Fibroblast of skin of back (primary cell): ENCODE measurements at places on chromosomes 1 and 21.

GRCh38 chr1:101366513-101367215 lies 129.8 kb downstream of the S1PR1 start:
- peak; percentile 39 for DNase-seq

DNA sequence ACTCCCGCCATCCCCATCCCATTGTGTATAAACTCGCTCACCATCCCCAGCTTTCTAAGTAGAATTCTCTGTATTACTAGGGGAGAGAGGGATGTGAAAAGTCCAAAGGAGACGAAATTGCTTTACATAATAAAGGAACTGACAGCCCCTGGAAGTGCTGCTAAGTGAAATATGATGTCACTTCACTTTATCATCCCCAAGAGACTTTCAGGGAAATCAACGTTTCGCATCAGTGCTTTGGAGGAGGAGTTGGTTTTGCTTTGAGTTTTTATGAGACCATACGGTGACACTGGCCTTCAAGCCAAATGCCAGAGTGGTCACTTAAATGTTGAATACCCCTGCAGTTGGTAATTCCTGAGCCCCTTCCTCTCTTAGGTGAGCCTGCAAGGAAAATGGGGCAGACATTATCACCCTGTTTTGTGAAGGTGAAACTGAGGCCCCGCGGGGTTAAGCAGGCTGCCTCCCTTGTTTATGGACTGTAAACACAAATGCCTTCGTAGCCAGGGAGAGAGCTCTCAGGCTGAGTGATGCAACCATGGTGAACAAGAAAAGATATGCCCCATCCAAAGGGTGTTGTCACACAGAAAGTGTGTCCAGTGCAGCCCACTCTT lies 58.4 kb upstream of the KAZN start:
- no peak for DNase-seq

DNA sequence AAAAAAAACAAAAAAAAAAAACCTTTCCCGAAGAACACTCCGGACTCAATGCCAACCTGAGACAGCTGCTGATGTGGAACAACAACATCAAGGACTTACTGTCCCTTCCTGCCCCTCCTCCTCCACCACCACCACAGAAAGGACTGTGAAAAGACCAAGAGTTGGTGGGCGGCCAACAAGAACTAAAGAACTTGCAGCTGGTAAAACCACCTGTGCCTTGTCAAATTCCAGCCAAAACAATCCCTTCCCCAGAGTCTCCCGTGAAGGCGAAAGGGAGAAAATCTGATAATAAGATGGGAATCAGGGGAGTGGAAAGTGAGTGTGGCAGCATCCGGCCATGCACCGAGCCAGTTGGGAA lies 88.9 kb downstream of the PROX1 start:
- DNase-seq, result no peak

DNA sequence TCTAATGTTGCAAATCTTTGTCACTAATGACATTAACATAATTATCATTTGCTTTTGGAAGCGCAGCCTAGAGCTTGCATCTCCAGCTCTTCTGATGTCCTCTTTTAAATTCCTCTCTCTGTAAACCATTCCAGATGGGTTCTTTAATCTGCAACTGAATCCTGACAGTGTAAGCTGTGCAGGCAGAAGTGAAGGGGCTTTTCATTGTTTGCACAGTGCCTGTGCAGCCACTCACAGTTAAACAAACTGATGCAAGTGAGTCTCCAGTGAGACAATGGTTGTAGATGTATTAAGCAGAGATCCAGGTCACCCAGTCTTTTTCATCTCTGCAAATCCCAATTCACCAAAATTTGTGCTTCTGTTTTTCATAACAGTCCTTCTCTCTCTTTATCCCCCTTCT lies 22.5 kb upstream of the FCRL5 start:
- no peak for DNase-seq

DNA sequence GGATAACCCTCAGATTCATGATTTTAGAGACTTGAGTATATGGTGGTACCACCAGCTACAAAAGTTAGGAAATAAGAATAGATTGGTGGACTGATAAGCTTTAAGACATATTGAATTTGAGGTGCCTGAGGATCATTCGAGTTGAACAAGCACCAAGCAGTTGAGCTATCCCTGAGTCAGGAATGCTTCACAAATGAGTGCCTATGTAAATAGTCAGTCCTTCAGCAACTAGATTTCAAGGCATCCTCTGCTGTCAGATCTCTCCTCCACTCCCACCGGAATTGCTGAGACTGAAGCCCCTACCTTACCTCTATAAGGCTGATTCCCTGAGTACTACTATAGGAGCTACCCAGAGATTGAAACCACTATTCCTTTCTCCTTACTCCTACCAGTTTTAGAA lies 7.1 kb downstream of the BTF3L4 start:
- no peak for DNase-seq

- DNase-seq, result peak; percentile 72
Observed at GRCh38 chr1:236009857-236010256, 55.0 kb downstream of the NID1 start.

GRCh38 chr1:201606096-201606495 lies 67.2 kb downstream of the NAV1 start:
- no peak for DNase-seq

DNA sequence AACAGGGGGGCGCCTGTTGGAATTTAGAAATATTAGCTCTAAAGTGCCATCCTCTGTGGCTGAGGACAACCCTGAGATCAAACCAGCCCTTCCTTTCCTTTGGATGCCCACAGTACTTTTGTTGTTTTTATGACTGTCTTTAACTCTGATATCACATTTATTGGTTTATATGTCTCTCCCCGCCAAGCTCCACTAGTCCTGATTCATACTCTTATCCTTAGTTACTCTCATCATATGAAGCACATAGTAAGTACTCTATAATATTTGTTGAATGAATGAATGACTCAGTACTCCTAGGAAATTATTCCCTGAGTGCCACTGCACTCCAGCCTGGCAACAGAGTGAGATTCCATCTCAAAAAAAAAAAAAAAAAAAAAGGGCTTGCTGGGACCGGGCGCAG lies 22.6 kb upstream of the NRDC start:
- DNase-seq, result peak; percentile 31

DNA sequence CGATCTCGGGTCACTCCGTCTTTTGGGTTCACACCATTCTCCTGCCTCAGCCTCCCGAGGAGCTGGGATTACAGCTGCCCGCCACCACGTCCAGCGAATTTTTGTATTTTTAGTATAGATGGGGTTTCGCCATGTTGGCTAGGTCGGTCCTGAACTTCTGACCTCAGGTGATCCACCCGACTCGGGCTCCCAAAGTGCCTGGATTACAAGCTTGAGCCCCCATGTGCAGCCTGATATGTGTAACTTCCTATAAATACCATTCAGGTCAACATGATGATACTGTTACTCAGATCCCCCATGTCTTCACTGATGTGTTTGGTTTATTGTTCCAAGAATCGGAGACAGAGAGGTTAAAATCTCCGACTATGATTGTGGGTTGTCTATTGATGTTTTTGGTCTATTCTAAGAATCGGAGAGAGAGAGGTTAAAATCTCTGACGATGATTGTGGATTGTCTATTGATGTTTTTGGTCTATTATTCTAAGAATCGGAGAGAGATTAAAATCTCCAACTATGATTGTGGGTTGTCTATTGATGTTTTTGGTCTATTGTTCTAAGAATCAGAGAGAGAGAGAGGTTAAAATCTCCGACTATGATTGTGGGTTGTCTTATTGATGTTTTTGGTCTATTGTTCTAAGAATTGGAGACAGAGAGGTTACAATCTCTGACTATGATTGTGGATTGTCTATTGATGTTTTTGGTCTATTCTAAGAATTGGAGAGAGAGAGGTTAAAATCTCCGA lies 17.0 kb downstream of the C1orf159 start:
- no peak for DNase-seq

- DNase-seq, result peak; percentile 85
Observed at GRCh38 chr1:151639466-151639865, 27.6 kb downstream of the SNX27 start.

DNA sequence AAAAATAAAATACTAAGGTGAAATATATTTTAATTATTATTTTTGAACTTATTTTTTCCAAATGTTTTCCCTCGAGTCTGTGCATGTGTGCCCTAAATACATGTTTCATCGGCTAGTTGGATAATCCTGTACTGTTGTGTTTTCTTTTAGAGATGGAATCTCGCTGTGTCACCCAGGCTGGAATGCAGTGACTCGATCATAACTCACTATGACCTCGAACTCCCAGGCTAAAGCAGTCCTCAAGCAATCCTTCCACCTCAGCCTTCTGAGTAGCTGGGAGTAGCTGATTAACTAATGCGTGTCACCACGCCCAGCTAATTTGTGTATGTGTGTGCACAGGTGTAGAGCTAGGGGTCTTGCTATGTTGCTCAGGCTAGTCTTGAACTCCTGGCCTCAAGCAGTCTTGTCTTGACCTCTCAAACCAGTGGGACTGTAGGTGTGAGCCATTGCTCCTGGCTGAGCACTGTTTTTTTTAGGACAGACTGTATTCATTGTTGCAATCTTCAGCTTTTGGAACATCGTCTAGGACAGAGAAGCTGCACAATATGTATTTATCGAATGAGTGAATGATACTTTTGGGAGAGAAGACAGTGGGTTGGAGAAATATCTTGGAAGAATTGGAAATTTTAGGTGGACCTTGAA lies 4.8 kb upstream of the TMCO1 start:
- peak; percentile 94 for DNase-seq

DNA sequence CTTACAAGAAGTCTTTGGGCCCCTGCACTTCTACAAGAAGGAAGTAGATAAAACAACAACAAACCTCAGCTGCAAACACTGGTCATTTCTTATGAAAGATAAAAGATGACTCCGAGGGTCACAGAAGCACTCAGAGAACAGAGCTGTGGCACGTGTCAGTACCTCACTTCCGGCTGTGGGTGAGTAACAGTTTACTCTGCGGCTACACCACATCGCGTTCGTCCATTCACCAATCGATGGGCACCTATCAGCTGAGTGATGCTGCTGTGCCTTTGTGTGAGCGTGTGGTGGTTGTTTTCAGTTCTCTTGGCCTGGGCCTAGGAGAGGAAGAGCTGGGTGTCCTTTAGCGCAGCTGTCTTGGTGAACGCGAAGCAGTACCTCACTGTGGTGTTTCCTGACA lies 49.9 kb downstream of the COL6A1 start:
- DNase-seq, result no peak

DNA sequence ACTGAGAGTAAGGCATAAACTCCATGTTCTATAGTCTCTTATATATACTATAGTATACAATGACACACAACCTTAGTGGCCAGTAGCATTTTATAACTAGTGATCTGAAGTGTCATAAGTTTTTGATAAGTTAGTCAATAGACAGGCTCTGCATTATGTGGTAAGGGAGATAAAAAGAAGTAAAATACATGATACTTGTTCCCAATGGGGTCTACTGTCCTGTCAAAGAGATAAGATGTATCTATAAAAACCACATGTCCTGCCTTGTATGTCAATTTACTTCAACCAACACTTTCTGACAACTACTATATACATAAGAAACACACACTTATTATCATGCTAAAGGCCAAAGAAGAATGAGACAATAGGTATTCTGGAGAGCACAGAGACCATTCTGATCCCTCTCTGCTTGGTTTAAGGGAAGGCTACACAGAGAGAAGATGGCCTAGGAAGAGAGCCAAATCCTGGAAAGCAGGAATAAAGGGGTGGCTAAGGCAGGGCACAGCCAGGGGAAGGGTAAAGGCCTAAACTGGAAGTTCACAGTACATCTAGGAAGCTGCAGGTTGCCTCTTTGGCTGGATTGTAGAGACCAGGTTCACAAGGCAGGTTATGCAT lies 91.4 kb downstream of the LYST start:
- no peak for DNase-seq

DNA sequence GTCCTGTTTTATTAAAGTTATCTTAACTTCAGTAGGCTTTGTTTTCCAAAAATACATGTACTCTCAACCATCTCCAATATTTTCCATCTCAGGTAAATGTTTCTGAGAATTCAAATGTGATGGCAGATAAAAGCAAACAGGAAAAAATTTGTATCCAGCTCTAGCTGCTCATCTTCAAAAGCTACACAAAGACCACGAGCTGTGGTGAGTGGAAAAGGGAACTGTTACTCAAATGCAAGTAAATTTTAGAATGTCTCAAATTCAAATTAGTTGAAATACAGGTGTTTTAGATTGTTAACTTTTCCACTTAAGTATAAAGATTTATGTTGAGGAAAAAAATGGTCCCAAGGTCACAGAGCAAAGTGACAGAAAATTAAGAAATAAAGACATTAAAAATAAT lies 216.0 kb downstream of the SLC45A1 start:
- DNase-seq, result no peak

GRCh38 chr1:43637267-43637666 lies 12.7 kb upstream of the KDM4A start:
- DNase-seq, result no peak

- peak; percentile 32 for DNase-seq
Observed at GRCh38 chr1:205260948-205261732, 33.4 kb downstream of the TMCC2 start.

GRCh38 chr21:33265664-33266049 lies 510 bp upstream of the IL10RB start:
- no peak for DNase-seq

DNA sequence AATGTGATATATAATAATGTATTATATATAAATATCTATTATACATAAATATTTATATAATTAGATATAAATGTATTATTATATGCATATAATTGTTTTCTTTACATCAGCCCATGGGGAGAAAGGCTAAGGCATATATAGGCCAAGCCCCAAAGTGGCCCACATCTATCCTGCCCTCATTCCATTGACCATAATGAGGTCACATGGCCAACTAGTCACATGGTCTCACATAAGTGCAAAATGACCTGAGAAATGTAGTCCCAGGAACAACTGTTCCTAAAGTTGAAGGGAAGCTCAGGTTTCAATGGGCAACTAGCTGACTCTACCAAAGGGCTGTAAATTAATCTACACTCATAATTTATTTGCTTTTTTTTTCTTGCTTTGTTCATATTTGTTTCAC lies 14.5 kb upstream of the CCDC185 start:
- no peak for DNase-seq

DNA sequence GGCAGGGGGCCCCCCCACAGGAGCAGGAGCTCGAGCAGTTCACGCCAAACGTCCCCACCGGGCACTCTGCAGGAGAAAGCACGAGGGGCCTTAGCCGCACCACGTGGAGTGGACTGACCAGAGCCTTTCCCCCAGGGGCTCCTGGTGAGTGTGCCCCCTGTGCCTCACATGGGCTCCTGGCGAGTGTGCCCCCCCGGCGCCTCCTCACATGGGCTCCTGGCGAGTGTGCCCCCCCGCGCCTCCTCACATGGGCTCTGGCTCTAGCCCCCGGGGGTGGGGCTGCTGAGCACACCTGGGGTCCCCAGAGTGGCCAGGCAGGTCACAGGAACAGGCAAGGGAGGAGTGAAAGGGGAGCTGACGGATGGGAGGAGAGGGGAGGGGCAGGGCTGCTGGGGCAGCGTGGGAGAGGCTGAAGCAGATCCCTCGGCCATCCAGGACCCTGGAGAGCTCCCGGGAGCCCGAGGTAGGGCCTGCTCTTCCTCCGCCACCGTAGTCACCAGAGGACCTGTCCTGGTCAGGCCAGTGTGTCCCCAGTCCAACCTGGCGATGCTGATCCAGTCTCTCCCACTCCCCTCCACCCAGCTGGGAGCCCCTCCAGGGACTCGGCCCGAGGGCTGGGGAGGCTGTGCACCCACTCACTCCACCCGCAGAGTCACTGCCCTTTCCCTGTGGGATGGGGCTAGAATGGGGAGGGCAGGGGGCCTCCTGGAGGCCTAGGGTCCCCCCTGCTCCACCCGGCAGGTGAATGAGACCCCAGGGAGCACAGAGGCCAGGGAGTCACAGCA lies 47.6 kb downstream of the ARHGEF16 start:
- peak; percentile 27 for DNase-seq
